AML-193 (cell line): ENCODE measurements at places on chromosomes 3 and 15.

- no peak for DNase-seq
These were observed 233.6 kb downstream of the WDR72 start for GRCh38 chr15:53525894-53526293.

DNA sequence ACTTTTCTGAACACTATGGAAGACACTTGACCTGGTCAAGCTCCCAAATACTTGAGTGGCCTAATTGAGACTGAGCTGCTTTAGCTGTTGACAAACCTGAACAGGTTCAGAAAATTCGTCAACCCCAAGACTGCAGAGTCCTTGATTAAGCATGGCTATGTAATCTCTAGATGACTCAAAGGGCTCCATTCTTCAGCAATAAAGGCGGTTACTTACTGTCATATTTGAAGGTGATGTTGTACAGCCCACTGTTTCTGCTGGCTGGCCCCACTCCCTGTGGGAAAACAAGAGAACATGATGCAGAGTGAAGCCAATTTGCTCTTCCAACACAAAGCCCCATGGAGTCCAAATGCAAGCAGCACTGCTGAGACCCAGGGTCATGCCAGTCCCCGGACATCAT, 45.1 kb downstream of the IL17RD start:
- DNase-seq = no peak

GRCh38 chr3:127423856-127424765, 136.3 kb upstream of the PRR20G start:
- DNase-seq = no peak

- no peak for DNase-seq
These were observed 188.3 kb upstream of the THBS1 start for GRCh38 chr15:39392469-39393047.

DNA sequence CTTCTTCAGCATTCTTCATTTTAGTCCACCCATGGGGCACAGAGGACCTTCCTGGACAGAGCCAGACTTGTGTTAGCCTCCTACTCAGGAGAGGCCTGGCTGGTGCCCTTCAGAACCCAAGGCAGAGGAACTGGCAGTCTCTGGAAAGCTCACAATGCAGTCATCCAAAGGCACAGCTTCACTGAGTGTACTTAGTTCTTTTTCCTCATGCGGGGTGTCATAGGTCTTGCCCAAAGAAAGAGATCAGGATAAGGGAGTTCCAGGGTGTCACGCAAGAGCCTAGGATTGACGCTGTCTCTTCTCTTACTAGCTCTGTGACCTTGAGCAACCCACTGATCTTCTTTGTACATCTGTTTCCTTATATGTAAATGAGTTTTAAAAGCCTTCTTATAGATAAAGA, 58.7 kb downstream of the CD200 start:
- DNase-seq = no peak

DNA sequence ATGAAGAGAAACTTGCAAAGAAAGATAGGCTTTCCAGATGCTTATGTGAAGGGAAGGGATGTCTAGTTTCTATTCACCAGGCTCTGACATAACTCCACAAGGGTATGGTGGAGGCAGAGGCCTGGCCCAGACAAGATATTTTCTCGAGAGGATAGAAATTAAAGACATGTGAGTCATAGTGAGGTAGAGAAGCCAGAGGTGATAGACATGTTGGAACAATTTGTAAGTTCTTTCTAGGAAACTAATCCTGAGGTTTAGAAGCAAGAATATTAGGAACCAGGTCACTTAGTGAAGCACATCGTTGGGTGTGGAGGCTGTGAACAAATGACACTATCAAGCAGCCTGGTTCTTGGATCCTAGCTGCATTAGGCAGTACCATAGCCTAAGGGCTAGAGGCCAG, 176.9 kb downstream of the BBX start:
- DNase-seq = no peak

DNA sequence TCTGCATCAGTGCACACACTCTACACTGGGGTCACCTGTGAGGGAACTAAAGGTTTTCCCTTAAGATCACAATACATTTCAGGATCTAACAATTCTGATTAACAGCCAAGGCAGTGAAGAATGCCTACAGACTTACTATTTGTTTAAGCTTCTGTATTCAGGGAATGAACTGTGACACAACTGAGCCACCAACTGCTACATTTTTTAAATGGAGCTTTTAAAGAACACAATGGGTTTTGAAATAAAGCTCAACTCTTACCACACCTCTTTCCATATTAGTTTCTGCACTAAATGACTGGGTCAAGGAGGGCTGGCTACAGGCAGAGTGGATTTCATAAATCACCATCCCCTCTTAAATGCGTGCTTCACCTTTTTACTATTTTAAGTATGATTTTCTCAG, 100.2 kb downstream of the TMCC1 start:
- DNase-seq = peak; percentile 78

GRCh38 chr15:65743637-65744252, 48.3 kb downstream of the DENND4A start:
- no peak for DNase-seq

DNA sequence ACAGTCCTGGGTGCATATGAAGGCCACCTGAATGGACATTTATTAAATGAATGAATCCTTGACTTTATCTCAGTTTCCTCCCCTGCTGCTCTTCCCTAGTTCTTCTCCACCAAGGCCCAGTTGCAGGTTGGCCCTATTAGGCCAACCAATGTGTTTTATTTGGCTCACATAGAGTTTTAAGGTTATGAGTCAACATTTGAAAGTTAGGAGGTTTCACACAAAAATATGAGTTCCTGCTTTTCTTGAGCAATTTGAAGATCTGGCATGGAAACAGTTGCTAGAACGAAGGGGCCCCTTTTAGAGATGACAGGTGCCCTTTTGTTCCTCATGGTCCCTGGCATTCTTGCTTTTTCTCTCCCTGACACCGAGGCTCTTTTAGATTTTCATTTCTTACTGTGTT, 83.0 kb upstream of the PDZRN3 start:
- no peak for DNase-seq

DNA sequence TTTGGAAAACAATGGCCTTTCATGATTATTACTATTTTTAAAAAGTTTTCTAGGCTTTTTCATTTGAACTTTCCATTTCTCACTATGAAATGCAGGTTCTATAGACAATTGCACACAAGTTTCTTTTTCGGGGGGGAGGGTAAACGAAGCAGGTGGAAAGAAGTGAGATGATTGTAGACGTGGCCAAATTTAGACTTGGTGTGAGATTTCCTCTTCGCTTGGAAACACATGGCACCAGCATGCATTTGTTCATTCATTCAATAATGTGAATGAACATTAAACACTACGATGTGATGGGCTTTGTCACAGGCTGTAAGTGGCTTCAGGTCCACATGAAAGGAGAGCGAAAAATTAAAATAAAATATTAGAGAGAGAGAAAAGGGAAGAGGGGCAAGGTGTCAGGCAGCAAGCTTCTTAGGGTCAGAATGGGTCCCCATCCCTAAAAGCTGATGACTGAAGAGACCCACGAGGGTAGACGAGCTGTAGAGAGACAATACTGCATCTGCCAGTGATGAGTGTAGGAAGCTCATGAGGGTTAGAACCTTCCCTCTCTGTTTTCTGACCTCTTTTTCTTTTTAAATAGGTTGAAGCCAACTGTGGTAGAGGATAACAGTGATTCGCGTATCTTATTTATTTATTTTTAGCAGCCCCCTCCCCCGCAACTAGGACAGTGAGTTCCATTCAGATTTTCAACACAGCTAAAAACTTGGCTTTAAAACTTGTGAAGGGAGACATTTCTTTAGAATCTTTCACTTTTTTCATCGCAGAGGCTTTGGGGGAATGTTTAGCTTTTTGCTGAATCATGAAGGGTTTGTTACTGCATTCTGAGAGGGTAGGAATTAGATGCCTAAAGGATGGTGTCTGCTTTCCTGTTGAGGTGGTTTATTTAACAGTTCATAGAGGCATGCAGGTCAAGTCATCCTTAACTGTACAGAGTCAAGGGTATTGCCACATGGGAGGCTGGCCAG, 36.2 kb downstream of the GAP43 start:
- DNase-seq = no peak

- DNase-seq = no peak
These were observed 22.8 kb downstream of the SLC9A9 start for GRCh38 chr3:143825513-143825912.

DNA sequence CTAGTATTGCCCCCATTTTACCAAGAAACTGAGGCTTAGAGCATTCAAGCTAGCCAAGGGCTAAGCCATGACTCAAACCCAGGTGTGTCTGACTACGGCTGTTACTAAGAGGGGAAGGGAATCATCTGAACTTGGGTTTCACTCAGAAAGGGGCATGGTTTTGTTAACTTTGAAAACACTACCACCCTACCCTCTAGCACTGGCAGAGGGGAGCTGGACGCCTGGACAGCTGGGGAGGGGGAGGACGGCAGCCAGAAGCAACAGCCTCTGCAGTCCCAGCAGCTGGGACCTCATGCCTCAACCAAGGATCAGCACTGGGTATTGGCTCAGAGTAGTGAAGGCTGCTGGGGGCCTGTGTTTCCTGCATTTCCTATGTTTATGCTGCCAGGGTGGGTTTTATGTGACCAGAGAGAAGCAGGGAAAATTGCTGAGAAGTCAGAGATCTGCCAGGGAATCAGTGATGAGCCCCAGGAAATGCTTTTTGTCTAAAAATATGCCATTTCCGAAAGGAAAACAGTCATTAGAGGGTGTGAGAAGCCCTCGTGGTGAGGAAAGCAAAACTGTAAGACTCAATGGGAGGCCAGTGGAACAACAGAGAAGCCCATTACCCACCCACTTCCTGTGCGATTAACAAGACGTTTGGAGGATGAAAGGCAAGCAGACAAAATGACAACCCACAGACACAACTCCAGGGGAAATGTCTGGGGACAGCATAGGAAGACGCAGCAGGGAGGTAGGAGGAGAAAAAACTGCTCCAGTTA, 41.2 kb downstream of the LIPC start:
- no peak for DNase-seq
